Endothelial cell of umbilical vein (primary cell): ENCODE measurements at places on chromosomes 2 and 18.

GRCh38 chr2:117834992-117835391 is 20.5 kb downstream of the DDX18 start:
- DNase-seq = no peak

- no peak for DNase-seq
Measured at GRCh38 chr2:150585221-150585971, 97.9 kb upstream of the RND3 start.

GRCh38 chr2:241863536-241863954 is 4.9 kb upstream of the PDCD1 start:
- no peak for DNase-seq

DNA sequence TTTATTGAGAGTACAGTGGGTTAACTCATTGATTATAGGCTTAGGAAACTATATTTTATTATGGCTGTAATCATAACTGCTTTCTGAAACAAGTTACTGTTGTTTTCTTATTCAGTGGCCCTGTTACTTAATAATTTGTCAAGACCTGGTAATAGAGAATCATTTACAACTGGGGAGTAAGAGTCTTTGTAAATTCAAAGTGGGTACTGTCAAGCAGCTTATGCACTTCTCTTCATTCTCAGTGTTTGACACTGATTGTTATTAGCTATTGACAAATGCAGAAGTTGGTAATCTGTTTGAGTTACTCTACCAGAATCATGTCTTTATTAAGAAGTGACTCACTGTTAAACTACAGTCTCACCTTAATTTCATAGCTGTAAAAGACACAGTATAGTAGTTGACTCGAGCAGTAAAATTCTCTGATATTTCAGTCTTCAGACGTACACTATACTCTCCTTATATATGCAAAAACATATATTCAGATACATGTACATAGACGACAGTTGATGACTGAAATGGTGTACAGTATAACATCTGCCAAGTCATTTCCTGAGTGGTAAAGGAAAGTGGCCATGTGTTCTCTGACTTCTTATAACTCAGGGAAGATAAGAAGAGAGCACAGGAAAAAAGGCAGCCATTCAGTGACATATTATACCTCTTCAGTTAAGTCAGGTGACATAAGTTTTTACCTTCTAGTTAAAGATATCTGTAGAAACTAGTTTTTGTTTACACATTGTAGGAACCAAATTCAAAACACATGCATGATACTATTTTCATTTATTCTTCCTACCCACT is 36.0 kb upstream of the TTC27 start:
- peak; percentile 85 for DNase-seq

DNA sequence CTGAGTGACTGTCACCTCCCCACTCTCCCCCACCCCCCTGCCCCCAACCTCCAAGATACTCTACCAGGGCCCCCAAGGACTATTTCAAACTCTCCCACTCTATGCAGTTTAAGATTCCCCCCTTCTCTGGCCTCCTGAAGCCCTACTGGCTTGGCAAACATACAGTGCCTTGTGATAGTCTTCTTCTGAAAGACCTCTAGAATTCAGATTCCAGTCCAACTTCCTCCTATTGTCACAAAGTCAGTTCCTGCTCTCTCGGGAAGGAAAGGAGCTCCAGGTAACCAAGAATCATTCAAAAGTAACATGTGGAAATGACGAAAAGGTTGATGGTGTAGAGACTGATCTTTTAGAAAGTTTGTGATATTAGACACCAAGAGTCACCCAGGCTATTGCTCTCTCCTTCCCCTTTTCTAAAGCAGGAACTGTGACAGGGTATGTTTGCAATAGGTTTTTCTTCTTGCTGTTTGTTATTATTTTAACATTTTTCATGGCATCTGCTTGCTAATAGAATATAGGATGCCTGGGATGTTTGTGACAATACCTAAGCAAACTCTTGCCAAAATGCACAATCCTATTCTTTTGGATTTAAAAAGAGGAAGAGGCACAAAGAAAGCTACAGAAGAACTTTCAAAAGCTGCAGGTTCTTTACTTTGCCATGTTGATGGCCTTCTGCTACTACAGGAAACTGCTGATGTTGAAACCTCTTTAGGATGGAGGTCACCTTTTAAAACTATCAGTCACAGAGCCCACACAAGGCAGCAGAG is 93.5 kb upstream of the MGAT4A start:
- DNase-seq = no peak

DNA sequence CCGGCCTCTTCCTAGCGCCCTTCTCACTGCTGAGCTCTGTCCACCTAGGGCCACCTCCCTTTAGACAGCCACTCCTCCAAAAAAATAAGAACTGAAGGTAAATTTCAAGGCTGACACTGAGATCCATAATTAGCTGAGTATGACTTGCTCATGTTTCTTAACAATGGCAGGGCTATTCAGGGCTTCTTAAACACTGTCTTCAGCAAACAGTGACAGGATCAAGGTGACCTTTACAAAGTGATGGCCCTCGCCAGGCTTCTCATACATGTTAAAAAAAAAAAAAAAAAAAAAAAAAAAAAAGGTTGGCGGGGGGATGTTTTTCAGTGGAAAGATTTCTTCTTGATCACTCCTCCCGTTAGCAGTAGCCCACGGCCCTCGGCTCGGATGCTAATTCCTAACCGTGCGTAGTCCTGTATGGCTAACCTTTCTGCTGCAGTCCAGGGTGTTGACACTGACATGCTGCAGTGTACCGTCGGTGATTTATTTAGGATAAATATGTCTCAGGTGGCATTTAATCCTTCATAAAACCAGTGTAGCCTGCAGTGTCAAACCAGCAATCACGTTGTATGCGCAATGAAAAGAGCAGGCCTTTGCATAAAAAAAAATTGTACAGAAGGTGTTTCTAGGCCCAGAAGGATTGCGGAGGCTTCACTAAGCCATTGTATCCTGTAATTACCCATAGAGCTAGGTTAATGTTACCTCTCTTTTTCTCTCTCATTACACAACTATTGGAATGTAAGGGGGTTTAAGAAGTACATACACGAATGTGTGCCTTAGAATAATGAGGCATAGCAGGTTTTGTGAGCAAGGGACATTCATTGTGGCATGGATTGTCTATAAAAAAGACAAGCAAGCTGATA is 142.7 kb downstream of the PTGR3 start:
- DNase-seq = no peak

GRCh38 chr18:58541789-58542425 is 87.0 kb downstream of the ALPK2 start:
- DNase-seq = peak; percentile 13

- peak; percentile 62 for DNase-seq
Measured at GRCh38 chr2:206423147-206423546, 20.2 kb upstream of the ADAM23 start.
